Activated T-cell treated with anti-CD3 and anti-CD28 coated beads, Interleukin-2, amount 50 U/mL, for 72 hours (primary cell): ENCODE measurements at places on chromosomes 16 and 17. TPM values are rescaled to one million over a fixed set of nuclear protein-coding genes. Genes with fewer than 3 reads are reported as not detected.
A peak's percentile ranks its signal among the peaks of the same experiment; 100 is the strongest.

PRCD gene
- 1.1 TPM for total RNA-seq

ZP2 gene
- not detected for total RNA-seq

ACSM5 gene
- not detected for total RNA-seq

TVP23B gene
- 28.1 TPM for total RNA-seq

NACA2 gene
- total RNA-seq = not detected

ABCA6 gene
- total RNA-seq = 0.22 TPM

BAHCC1 gene
- total RNA-seq = 0.14 TPM

DNA sequence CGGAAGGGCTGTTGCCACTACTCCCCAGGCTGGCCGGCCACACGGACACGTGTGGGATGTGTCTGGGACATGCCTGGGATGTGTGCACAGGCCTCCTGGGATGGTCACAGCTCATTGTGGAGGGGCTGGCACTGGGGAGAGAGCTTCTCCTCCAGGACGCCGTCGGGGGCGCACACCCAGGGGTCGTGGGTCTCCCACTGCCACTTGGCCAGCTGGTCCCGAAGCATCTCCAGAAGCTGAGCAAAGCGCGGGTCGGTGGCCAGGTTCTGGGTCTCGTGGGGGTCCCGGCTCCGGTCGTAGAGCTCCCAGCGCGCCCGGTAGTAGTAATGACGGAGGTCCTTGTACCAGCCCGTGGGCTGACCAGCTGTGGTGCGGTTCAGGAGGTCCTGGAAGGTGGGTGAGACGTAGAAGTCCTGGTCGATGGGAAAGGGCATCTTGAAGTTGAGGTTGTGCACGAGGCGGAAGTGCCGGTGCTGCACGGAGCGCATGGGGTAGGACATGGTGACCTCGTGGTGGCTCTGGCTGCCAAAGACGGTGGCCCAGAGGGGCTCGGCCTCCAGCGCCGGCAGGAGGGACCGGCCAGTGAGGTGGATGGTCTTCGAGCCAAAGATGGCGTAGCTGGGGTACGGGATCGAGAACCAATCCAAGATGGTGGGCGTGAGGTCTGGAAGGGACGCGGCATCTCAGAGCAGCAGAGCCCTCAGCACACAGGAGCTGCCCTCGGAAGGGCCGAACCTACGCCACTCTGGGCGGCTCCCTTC lies 9.6 kb downstream of the SGSH start:
- no peaks in the 10 kb centered on the region for H3K27me3 ChIP-seq
- no peak for DNase-seq
- H3K36me3 ChIP-seq = peaks cover 6% of the 10 kb centered on the region
- H3K4me3 ChIP-seq = no peak overlapping the region
- no peak overlapping the region for H3K27ac ChIP-seq
- no peaks in the 10 kb centered on the region for H3K4me1 ChIP-seq

DNA sequence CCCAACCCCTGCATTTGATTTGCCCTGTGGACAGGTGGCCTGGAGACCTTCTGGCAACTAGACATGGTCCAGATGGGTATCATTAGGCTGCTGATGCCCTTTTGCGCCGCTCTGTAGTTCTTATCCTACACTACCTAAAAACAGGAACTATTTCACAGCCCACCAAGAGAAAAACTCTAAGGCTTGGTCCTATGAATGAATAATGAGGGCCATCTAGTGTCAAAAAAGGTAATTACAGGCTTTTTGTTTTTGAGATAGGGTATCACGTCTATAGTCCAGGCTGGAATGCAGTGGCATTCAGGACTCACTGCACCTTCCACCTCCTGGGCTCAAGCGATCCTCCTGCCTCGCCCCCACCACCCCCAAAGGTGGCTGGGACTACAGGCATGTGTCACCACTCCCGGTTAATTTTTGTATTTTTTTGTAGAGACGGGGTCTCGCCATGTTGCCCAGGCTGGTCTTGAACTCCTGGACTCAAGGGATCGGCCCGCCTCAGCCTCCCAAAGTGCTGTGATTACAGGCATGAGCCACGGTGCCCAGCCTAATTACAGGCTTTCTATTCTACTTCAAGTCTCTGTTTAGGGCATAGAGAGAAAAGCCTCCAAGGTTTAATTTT lies 20.9 kb downstream of the COIL start:
- peaks cover 11% of the 10 kb centered on the region for H3K36me3 ChIP-seq
- no peak for DNase-seq
- peak overlapping the region; percentile 44 for H3K27ac ChIP-seq
- no peak overlapping the region for H3K4me3 ChIP-seq
- H3K27me3 ChIP-seq = no peaks in the 10 kb centered on the region

- H3K27ac ChIP-seq = no peak overlapping the region
- H3K4me1 ChIP-seq = no peaks in the 10 kb centered on the region
Measured at GRCh38 chr17:3528880-3529511, 28.6 kb downstream of the TRPV3 start.

DNA sequence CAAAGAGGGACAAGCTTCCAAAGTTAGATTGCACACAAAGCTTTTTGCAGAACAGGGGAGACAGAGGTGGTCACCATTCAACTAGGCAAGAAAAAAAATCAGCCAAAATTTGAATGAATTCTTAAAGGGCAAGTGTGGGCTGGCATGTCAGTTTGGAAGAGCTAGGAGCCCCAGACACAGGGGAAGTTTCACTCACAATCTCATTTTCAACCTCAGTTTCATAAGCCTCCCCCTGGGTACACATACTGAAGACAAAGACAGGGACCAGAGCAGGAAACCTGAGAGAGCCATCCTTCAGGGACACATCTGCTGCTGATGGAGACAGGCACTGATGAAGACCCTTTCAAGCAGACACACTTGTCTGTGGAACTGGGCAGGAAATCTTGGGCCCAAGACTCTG lies 106.3 kb upstream of the PSMD7 start:
- no peak for DNase-seq
- H3K27ac ChIP-seq = no peak overlapping the region
- peaks cover 3% of the 10 kb centered on the region for H3K27me3 ChIP-seq
- H3K4me1 ChIP-seq = no peaks in the 10 kb centered on the region
- no peaks in the 10 kb centered on the region for H3K36me3 ChIP-seq

DNA sequence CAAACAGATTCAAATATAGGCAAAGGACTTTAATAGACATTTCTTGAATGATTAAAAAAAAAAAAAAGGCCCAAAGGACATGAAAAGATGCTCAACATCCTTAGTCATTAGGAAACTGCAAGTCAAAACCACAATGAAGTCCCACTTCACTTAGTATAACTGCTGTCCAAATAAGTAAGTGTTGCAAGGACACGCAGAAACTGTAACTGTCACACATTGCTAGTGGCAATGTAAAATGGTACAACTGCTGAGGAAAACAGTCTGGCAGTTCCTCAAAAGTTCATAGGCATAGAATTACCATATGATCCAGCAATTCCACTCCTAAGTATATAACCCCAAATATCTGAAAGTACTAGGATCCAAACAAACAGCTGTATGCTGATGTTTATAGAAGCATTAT lies 112.7 kb downstream of the BRIP1 start:
- H3K36me3 ChIP-seq = peaks cover 11% of the 10 kb centered on the region
- no peaks in the 10 kb centered on the region for H3K27me3 ChIP-seq
- DNase-seq = no peak
- no peaks in the 10 kb centered on the region for H3K4me1 ChIP-seq
- H3K27ac ChIP-seq = peak overlapping the region; percentile 52

- DNase-seq = peak; percentile 77
- H3K4me3 ChIP-seq = peak overlapping the region; percentile 98
- H3K27ac ChIP-seq = peak overlapping the region; percentile 90
- no peaks in the 10 kb centered on the region for H3K27me3 ChIP-seq
- H3K4me1 ChIP-seq = peaks cover 94% of the 10 kb centered on the region
Measured at GRCh38 chr17:82299452-82299851, 18.0 kb downstream of the CD7 start.

DNA sequence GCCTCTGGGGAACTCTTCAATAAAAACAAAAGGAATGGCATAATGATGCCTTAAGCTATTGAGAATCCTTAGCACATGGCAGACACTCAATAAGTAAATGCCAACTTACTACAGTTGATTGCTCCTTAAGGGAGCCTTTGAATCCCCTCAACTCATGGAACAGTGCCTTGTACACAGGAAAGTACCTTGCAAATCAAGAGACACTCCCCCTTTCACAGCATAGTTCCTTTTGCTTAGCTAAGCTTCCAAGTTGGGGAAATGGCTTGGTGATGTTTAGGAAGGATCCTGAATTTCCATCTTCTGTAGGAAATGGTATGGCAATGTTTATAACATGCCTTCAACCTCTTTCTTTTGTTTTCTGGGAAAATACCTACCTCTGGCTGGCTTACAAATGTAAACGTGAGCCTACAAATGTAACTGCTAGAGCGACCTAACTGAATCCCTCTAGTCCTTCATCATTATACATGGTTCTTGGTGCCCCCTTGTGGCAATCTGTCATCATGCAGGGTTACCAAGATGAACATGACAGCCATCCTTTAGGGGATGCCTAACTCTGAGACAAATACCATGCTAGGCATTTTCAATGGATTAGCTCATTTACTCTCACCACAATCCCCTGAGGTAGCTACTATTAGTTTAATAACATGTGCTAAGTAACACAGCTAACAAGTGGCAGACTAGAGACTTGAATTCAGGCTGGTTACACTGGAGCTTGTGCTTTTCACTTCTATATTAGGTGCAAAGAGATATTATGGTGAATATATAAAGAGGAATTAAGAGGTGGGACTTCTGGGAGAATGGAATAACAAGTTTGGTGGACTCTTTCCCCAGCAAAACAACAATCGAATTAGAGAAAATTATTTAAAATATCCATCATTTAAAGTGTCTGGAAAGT lies 65.0 kb downstream of the MMD start:
- H3K4me1 ChIP-seq = no peaks in the 10 kb centered on the region
- H3K4me3 ChIP-seq = no peak overlapping the region
- peaks cover 6% of the 10 kb centered on the region for H3K36me3 ChIP-seq
- peak; percentile 76 for DNase-seq

- H3K27ac ChIP-seq = no peak overlapping the region
- no peak overlapping the region for H3K4me3 ChIP-seq
- H3K36me3 ChIP-seq = peaks cover 4% of the 10 kb centered on the region
- H3K27me3 ChIP-seq = no peaks in the 10 kb centered on the region
- peaks cover 5% of the 10 kb centered on the region for H3K4me1 ChIP-seq
Measured at GRCh38 chr17:601926-602303, 112.7 kb downstream of the VPS53 start.

- H3K4me3 ChIP-seq = no peak overlapping the region
- DNase-seq = no peak
- no peaks in the 10 kb centered on the region for H3K36me3 ChIP-seq
- H3K27ac ChIP-seq = no peak overlapping the region
- H3K27me3 ChIP-seq = peaks cover 34% of the 10 kb centered on the region
Measured at GRCh38 chr16:26898200-26898599, 168.5 kb upstream of the C16orf82 start.

DNA sequence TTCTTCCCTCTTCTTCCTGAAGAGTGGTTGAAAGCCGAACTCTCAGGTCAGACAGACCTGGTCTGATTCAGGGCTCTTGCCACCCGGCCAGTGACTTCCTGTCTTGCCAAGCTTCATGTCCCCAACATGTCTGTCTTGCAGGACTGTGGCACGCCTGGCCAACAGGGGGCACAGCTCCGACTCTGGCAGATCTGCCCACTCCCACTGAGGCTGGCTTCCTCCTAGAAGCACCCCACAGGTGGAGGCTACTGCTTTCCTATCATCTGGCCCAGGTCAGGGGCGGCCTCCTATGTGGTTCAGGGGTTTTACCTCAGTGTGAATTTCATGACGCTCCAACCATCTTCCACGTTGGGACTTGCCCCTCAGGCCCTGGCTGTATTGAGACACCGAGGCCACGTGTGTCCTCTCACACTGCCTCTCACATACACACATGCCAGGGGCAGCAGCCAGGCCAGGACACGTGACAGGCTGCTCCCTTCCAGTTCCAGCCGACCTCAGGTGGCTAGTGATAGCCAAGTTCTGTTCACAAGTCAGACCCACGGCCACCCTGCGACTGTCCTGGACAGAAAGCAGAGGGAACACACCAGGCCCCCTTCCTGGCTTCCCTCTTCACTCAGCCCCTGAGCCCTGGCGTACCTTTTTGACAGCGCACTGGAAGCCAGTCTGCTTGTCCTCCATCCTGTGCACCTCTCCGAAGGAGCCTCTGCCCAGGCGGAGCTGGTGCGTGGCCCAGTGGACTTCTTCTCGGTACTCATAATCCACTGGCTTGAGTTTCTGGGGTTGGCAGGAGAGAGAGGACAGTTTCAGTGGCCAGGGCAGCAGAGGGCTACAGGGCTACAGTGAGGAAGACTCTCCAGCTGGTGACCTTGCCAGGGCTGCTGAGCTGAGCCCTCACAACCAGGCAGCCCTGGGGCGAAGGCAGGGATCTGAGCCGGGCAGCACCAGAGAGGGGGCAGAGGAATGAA lies 22.6 kb upstream of the SPATA32 start:
- H3K4me1 ChIP-seq = peaks cover 19% of the 10 kb centered on the region
- H3K27me3 ChIP-seq = no peaks in the 10 kb centered on the region
- peak overlapping the region; percentile 67 for H3K27ac ChIP-seq
- peak; percentile 46 for DNase-seq

GRCh38 chr17:45022655-45023339 lies 28.6 kb downstream of the DCAKD start:
- H3K4me1 ChIP-seq = peaks cover 23% of the 10 kb centered on the region
- DNase-seq = no peak
- H3K4me3 ChIP-seq = peak overlapping the region; percentile 12

GRCh38 chr17:42289611-42290181 lies 1.4 kb downstream of the STAT5A start:
- H3K36me3 ChIP-seq = peaks cover 24% of the 10 kb centered on the region
- H3K4me3 ChIP-seq = peak overlapping the region; percentile 91
- no peaks in the 10 kb centered on the region for H3K27me3 ChIP-seq
- DNase-seq = peak; percentile 64
- H3K4me1 ChIP-seq = peaks cover 85% of the 10 kb centered on the region

GRCh38 chr17:55730808-55731207 lies 8.1 kb upstream of the TMEM100 start:
- H3K4me3 ChIP-seq = no peak overlapping the region
- H3K36me3 ChIP-seq = no peaks in the 10 kb centered on the region
- H3K27me3 ChIP-seq = peaks cover 74% of the 10 kb centered on the region
- no peak for DNase-seq
- H3K27ac ChIP-seq = no peak overlapping the region
- H3K4me1 ChIP-seq = peaks cover 38% of the 10 kb centered on the region

DNA sequence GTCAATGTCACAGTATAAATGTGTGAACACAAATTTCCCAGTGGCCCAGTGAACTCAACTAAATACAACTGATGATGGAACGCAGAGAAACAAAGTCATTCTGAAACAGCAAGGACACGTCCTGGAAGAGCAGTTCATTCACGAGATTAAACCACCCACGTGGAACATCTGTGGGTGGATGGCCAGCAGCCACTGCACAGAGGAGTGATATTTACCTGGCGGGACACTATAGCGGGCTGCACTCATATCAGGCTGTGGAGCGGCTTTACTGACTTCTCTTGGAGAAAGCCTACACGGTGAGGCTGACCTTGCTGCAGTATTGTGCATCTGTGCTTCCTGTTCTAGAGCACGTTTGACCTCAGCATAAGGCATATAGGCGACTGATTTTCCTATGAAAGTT lies 87.3 kb downstream of the TTC19 start:
- peaks cover 4% of the 10 kb centered on the region for H3K36me3 ChIP-seq
- H3K27me3 ChIP-seq = no peaks in the 10 kb centered on the region
- H3K4me3 ChIP-seq = no peak overlapping the region
- H3K4me1 ChIP-seq = peaks cover 12% of the 10 kb centered on the region
- H3K27ac ChIP-seq = peak overlapping the region; percentile 15
- no peak for DNase-seq

DNA sequence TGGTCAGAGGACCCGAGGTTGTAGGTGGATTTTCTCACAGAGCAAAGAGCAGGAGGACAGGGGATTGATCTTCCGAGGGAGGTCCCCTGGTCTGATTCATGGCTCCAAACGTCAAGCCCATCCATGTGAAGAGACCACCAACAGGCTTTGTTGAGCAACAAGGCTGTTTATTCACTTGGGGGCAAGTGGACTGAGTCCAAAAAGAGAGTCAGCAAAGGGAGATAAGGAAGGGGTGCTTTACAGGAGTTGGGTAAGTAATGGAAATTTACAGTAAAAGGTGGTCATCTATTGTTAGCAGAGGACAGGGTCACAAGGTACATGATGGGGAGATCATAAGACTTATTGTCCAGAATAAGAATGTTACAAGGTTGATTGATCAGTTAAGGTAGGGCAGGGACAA lies 2285.8 kb downstream of the TP53TG3F start:
- no peak overlapping the region for H3K27ac ChIP-seq
- no peak for DNase-seq
